ENCODE measurements at places on chromosomes 6 and 20. TPM values are rescaled to one million over a fixed set of nuclear protein-coding genes. Genes with fewer than 3 reads are reported as not detected.

The BMP2 gene
- total RNA-seq, result 20.7 TPM

The WFDC11 gene
- total RNA-seq, result not detected

The PROKR2 gene
- total RNA-seq, result not detected

The ADGRF1 gene
- total RNA-seq, result not detected

The TRAPPC3L gene
- total RNA-seq, result 0.15 TPM

The PLG gene
- total RNA-seq, result not detected

The ERGIC3 gene
- total RNA-seq, result 566 TPM

All from smooth muscle cell of trachea (primary cell).